ENCODE measurements at places on chromosomes 3 and 15. TPM values are rescaled to one million over a fixed set of nuclear protein-coding genes. Genes with fewer than 3 reads are reported as not detected.

Gene P2RY12
- not detected for polyA plus RNA-seq

DNA sequence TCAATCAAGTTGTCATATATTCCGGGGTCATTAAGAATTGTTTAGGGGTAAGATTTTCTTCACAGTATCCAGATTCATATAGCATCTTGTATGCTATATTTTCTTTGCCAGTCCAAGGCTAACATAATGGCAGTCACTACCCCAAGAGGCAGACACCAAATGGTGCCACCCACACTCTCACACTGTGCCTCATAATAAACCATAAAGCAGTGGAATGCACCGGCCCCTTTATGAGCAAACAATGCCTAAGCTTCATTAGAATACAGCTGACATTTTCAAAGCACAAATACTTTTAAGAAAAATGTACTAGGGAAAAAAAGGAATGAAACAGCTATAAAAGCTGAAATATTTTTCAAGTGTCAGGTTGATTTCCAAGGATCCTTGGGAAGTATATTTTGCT lies 121.6 kb downstream of the TFDP2 start:
- DNase-seq: peak; percentile 64

GRCh38 chr15:84750583-84751092 lies 2.2 kb downstream of the ZNF592 start:
- DNase-seq: no peak

DNA sequence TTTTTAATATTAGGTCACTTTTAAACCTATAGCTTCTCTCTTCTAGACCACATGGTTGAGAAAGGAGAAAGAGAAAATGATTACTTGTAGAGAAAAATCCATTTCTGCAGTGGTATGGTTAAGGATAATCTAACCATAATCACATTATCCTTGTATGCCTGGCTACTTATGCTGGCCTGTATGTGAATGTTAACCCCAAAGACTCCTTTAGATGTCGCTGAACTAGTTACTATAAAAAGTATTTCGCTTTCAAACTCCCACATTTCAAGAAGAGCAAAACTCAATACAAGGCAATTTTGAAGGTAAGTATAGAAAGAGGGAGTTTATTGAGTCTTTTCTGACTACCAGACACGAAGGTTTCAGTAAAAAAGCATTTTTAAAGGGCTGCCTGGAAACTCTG lies 2.2 kb downstream of the KCTD6 start:
- DNase-seq: no peak

GRCh38 chr15:44537735-44538240 lies 841 bp downstream of the EIF3J start:
- DNase-seq: no peak
